ENCODE measurements at places on chromosomes 13 and 19. TPM values are rescaled to one million over a fixed set of nuclear protein-coding genes. Genes with fewer than 3 reads are reported as not detected.

CBARP gene
- 15.0 TPM for total RNA-seq

PCDH17 gene
- total RNA-seq: 79.5 TPM

PTGER1 gene
- not detected for total RNA-seq

GRCh38 chr19:39160889-39161672 is 35.5 kb downstream of the PAK4 start:
- H3K36me3 ChIP-seq: no peaks in the 10 kb centered on the region
- H3K4me3 ChIP-seq: no peak overlapping the region
- no peak overlapping the region for H3K27ac ChIP-seq
- no peaks in the 10 kb centered on the region for H3K4me1 ChIP-seq
- no peaks in the 10 kb centered on the region for H3K27me3 ChIP-seq
- DNase-seq: no peak

- no peak overlapping the region for H3K4me3 ChIP-seq
- peaks cover 22% of the 10 kb centered on the region for H3K27me3 ChIP-seq
- no peaks in the 10 kb centered on the region for H3K36me3 ChIP-seq
- H3K4me1 ChIP-seq: no peaks in the 10 kb centered on the region
Measured at GRCh38 chr19:2358548-2359173, 1.4 kb upstream of the TMPRSS9 start.

- no peaks in the 10 kb centered on the region for H3K4me1 ChIP-seq
- no peaks in the 10 kb centered on the region for H3K36me3 ChIP-seq
- H3K27ac ChIP-seq: no peak overlapping the region
- peaks cover 40% of the 10 kb centered on the region for H3K27me3 ChIP-seq
- no peak for DNase-seq
Measured at GRCh38 chr19:39080431-39080830, 3.7 kb upstream of the ACP7 start.

DNA sequence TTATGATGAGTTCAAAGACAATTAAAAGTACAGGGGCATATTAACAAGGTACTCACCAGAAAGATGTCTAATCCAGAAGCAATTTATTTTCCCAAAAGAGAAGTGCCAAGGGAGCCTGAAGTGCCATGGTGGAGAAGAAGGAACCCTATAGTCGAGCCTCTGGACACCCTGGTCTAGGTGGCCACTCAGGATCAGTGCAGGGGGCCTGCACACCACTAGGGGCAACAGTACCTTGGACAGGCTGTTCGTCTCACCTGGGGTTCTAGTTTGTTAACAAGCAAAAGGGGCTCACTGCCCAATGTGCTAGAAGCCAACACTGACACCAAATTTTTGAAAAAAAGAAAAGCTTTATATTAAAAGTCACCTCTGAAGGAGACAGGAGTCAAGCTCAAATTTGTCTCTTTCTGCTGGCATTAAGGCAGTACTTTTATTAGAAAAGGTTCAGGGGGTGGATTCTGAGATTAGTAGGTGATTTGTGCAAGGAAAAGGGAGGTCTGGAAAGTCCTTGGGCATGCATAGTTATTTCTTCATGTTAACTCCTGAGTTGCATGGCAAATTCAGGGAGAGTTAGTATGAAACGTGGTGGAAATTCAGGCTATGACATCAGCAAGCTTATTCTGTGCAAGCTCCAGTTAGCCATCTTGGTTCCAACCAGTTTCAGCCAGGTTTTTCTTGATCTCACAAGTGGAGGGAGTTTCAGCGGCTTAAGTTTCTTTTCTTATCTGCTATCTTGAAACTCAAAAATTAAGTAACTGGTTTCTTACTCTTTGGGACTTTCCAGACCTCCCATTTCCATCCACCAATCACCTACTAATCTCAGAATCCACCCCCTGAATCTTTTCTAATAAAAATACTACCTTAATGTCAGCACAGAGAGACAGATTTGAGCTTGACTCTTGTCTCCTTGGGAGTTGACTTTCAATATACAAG is 884 bp upstream of the CBY2 start:
- no peak for DNase-seq
- no peaks in the 10 kb centered on the region for H3K4me1 ChIP-seq
- H3K27me3 ChIP-seq: no peaks in the 10 kb centered on the region
- no peak overlapping the region for H3K27ac ChIP-seq
